ENCODE measurements at places on chromosomes 3 and 15.

DNA sequence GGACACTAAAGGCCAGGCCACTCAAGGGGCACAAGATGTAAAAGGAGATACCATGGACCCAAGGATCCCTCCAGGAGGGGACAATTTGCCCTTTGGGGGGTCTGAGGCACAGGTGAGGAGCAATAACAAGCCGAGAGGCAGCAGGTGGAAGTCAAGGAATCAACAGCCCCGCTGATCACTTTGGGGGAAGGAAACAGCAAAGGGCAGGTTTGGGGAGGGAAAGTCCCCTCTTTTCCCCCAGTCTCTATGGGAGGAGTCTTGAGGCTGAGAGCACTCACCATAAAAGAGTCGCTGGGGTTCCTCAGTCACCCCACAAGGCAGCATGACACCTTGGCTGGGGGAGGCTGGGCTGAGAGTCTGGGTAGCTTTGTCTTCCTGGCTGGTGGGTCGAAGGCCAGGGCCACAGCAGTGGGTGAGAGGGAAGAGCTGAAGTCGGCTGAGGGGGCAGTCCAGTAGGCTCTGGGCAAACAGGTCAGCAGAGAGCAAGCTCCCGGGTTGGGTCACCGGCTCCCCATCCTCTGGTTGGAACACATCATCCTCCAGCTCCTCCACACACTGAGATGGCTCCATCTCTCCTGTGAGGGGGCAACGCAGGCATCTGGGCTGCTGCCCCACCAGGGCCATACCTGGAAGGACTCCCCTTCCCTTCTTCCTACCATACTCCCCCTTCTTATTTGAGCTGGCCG lies 3.0 kb downstream of the BMF start:
- no peak for DNase-seq

DNA sequence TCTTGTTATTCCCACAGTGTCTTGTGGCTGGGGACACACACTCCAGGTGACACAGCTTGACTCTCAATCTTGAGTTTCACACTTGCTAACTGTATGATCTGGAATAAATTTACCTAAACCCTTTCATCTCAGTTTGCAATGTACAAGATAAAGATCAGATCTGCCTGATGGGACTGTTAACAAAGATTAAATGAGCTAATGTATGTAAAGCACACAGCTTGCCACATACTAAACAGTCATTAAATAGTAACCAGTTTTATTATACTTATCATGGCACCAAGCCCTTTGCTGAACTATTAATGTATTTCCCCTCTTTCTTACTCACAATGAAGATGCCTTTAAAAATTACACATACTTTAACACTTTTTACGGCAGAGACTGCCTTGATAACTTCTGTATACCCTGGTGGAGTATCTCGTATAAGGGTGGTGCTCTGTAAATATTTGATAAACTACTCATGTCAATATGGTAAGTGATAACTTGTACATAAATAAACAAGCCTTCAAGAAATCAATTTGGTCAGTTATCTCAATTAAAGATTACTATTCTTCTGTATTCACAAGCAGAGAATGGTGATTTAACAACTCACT lies 184.5 kb downstream of the STAG1 start:
- DNase-seq, result no peak

DNA sequence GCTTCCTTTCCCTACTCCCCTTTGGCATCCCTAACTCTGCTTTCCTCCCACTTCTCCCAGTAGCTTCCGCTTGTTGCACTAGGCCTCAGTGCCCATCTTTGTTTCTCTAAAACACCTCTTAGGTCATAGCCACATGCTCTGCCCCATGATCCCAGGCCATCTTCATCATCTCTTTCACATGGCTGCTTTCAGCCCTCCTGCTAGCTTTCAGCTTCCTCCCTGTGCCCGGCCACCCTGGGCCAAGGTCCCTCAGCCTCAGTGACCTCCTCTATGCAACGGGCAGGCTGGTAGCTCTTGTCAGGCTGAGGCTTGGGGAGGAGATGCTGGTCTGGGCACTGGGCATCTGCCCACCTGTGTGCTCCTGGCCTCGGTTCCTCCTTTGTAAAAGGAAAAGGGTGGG lies 2.3 kb downstream of the PLEKHO2 start:
- no peak for DNase-seq

- peak; percentile 67 for DNase-seq
These were observed 716 bp downstream of the PTPN23 start for GRCh38 chr3:47381317-47382157.

- peak; percentile 63 for DNase-seq
These were observed 901.4 kb downstream of the MCTP2 start for GRCh38 chr15:95132774-95133173.

DNA sequence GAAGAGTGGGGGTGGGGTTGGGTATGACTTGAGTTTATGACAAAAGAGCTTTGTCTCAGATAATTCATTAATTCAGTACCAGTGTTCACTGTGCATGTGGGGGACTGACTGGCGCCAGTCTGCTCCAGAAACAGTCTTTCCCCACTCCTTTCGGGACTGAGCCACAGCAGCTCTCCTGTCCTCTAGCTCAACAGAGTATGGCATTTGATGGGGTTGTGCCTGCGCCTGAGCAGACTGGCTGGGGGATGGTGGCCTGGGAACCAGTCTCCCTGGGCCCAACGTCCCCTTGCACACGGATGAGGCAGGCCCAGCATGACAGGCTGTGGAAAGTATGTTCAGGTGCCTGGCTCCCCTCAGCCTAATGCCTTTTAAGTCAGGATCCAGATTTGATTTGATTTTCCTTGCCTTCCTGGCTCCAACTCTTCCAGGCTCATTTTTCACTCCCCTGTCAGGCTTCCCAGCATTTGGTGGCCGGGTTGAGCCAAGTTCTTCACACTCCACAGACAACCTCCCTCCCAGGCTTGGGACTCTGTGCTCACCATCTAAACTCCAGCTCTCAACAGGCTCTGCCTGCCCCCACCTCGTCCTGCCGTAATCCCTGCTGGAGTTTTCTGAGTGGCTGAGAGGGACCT lies 105.0 kb downstream of the MYLK start:
- no peak for DNase-seq

- DNase-seq, result no peak
These were observed 24.8 kb upstream of the TRIM59 start for GRCh38 chr3:160474416-160474838.

- DNase-seq, result no peak
These were observed 248.3 kb upstream of the CCDC54 start for GRCh38 chr3:107128946-107129345.

DNA sequence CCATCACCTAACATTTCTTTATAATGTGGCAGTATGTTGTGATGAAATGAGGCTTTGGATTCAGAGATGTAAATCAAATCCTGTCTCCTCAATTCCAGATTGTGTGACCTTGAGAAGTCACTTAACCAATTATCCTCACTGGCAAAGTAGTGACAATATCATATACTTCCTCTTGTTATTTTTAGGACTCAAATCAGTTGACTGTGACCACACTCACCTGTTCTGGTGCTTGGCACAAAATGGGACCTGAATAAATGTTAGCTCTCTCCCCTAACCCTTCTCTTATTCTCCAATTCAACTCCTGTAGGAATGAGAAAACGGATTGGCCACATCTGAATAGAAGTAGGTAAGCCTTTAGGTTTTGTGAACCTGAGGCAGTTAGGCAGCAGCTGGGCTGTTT lies 42.1 kb downstream of the IQCH start:
- DNase-seq, result no peak

- no peak for DNase-seq
These were observed 109.7 kb downstream of the BDH1 start for GRCh38 chr3:197445896-197446699.

GRCh38 chr3:128727059-128727458 lies 1.1 kb downstream of the RAB7A start:
- no peak for DNase-seq

DNA sequence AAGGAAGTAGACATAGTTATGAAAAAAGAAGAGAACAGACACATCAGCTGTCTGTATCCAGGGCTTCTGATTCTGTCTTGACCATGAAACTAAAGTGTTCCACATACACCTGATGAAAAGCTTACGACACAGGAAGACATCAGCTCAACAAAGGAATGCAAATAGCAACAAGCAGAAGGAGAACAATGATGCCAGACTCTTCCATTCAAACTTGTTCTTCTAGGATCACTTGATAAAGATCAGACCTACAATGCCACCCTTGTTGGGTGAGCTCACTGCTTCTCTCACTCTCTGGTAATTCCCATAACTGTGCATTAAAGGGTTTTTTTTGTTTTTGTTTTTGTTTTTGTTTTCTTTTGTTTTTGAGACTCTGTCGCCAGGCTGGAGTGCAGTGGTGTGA lies 49.7 kb downstream of the GATM start:
- no peak for DNase-seq

DNA sequence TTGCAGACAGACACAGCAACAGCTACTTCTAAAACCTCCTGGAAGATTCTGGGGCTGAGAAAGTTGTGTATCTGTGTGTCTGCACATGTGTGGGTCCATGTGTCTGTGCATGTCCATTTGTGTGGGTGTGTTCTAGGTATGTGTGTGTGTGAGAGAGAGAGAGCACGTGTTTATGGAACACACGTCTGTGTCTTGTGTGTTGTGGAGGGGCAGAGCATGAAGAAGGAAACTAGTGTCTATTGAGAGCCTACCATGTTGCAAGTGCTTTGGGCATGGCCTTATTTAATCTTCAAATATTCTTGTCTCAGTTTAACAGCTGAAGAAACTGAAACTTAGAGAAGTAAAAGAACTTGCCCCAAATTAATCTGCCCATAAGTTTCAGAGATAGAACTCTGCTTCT lies 327.5 kb downstream of the UACA start:
- DNase-seq, result no peak

DNA sequence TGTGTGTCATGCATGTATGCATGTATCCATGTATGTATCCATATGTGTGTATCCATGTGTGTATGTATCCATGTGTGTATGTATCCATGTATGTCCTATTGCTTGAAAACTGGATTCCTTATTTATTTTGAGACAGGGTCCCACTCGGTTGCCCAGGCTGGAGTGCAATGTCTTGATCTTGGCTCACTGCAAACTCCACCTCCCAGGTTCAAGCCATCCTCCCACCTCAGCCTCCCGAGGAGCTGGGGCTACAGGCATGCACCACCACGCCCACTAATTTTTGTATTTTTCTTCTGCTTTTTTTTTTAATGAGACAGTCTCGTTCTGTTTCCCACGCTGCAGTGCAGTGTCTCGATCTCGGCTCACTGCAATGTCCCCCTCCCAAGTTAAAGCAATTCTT lies 34.1 kb downstream of the MUC20 start:
- DNase-seq, result no peak

GRCh38 chr15:81301815-81302399 lies 22.0 kb downstream of the STARD5 start:
- no peak for DNase-seq

- DNase-seq, result no peak
These were observed 3.2 kb upstream of the CHSY1 start for GRCh38 chr15:101255051-101255395.

GRCh38 chr3:138825336-138825735 lies 9.4 kb downstream of the PIK3CB start:
- no peak for DNase-seq

GRCh38 chr15:59830873-59831272 lies 141.8 kb upstream of the BNIP2 start:
- DNase-seq, result no peak

DNA sequence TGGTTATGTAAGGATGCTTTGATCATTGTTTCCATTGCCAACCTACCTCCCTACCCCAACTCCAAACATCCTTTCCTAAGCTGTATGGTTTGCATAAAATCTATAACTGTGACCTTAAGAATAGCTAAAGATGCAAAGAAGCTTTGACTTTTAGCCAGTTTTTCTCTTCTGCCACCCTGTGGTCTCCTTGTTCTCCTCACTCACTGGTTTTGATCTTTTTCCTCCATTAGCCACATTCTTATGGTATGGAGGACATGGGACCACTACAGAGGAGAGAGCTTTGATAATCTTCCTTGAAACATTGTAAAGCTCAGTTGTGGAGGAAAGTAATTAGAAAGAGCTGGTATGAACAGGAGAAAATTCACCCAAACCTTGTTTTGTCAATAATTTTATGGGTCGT lies 115.9 kb downstream of the NEK11 start:
- DNase-seq, result no peak

- DNase-seq, result peak; percentile 55
These were observed at the start of gene STT3B for GRCh38 chr3:31532587-31533168. Gene STT3B, plus strand, starts transcription at chr3:31532925. Its CDS starts 74 bp downstream, at chr3:31532999.

GRCh38 chr3:142863930-142864920 lies 24.7 kb downstream of the PCOLCE2 start:
- DNase-seq, result no peak

GRCh38 chr15:40115670-40116093 lies 7.0 kb upstream of the BMF start:
- DNase-seq, result no peak

- no peak for DNase-seq
These were observed 28.6 kb upstream of the SH3BP5 start for GRCh38 chr3:15360788-15361493.

DNA sequence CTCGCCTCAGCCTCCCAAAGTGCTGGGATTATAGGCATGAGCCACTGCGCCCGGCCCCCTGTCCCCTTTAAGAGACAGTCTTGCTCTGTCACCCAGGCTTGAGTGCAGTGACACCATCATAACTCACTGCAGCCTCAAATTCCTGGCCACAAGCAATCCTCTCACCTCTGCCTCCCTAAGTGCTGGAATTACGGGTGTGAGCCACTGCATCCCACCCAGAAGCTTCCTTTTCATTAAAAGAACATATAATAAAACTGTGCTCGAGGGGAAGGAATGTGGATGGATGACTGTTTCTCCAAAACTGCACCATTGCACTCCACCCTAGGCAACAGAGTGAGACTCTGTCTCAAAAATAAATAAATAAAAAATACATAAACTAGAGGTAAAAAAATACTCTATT lies 70.1 kb downstream of the NCEH1 start:
- no peak for DNase-seq

DNA sequence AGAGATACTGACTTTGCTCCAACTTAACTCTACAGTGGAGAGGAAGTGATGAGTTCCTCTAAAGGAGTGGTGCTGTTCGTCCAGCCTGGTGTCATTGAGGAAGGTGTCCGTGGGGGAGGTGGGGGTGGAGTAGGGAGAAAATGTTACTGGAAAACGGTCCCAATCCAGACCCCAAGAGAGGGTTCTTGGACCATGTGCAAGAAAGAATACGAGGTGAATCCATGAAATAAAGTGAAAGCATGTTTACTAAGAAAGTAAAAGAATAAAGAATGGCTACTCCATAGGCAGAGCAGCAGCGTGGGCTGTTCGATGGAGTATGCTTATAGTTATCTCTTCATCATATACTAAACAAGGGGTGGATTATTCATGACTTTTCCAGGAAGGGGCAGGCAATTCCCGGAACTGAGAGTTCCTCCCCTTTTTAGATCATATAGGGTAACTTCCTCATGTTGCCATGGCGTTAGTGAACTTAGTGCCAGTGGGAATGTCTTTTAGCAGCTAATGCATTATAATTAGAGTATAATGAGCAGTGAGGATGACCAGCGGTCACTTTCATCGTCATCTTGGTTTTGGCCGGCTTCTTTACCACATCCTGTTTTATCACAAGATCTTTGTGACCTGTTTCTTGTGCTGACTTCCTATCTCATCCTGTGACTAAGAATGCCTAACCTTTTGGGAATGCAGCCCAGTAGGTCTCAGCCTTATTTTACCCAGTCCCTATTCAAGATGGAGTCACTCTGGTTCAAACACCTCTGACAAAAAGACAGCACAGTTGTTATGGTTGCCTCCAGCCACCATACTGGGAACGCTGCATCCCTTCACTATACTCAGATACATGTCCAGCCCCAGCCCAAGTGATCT lies 38.6 kb downstream of the CLEC3B start:
- peak; percentile 41 for DNase-seq

- no peak for DNase-seq
These were observed 399.6 kb downstream of the NAALADL2 start for GRCh38 chr3:175258763-175259162.

GRCh38 chr15:70200511-70201424 lies 103.1 kb upstream of the TLE3 start:
- no peak for DNase-seq
